ENCODE measurements at places on chromosomes 7 and 10.

- no peak for DNase-seq
Measured at GRCh38 chr7:39608278-39608677, 15.1 kb upstream of the RALA start.

DNA sequence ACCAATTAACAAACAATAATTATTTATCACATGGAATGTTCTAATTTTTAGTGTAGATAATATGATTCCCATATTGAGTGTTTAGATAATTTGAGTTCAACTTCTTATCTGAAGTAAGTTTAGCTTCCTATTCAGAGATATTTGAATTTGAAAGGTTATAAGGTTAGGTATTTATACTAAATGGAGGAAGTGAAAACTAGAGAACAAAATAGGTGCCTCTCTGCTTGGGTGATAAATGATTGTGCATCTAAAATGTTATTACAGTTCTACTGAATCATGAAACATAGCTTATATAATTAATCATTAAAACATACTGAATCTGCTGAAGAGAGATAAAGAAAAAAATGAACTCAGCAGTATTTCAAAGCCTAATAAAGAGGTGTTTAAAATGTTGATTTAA, 1174.3 kb downstream of the XPNPEP1 start:
- DNase-seq: no peak

- DNase-seq: no peak
Measured at GRCh38 chr7:142880876-142881505, 4.6 kb downstream of the TRPV6 start.

- DNase-seq: no peak
Measured at GRCh38 chr10:69468751-69469089, 17.5 kb downstream of the TSPAN15 start.

GRCh38 chr7:102890292-102890970, 22.4 kb upstream of the LRRC17 start:
- no peak for DNase-seq

- no peak for DNase-seq
Measured at GRCh38 chr7:85160223-85160622, 26.6 kb downstream of the SEMA3D start.

Measured in NCI-H2029 treated with DMSO at 0.1 percent for 48 hours (cell line).